Cerebellum (tissue), 4 donors: ENCODE measurements at places on chromosomes 3 and 15. TPM values are rescaled to one million over a fixed set of nuclear protein-coding genes. Genes with fewer than 3 reads are reported as not detected.

The KCNMB3 gene
- total RNA-seq, result 4.9 TPM

The USP4 gene
- 39.7 TPM for total RNA-seq

The ABHD17C gene
- 18.5 TPM for total RNA-seq

DNA sequence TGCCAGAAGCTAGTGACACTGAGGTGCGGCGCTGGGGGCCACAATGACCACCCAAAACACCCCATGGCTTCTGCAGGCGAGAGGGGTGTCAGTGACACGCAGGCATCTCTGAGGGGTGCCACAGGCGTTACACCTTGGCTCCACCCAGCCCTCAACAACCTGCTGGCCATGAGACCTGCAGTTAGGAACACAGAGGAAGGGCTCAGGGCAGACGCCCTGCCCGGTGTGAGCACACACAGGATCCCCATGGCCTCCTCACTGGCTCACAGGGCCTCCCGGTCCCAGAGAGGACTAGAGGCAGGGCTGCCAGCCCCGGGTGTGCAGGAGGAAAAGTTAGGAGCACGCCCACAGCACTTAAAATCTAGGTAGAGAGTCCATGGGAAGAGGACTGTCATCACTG, 35.1 kb downstream of the CYFIP1 start:
- DNase-seq, result no peak

The ADGRG7 gene
- total RNA-seq, result not detected

DNA sequence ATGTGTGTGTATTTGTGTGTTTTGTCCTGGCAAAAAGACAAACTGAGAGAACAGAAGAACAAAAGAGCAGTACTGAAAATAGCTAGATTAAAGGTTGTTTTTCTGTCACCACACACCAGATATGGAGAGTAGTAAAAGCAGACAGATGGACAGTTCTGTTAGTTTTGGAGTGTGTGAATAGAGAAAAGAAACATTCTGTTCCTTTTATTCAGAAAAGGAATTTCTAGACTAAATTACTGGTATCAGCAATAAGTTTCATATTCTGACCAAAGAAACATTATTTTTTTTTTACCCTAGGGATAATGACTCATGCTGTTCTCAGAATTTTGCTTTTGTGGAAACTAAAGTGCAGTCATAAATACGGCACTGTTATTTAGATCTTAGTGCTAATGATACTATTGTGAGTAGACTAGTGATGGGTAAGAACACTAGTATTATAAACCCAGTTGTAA, 32.9 kb downstream of the PIK3CA start:
- no peak for DNase-seq

The CCR3 gene
- total RNA-seq, result not detected

- peak; percentile 5 for DNase-seq
These were observed 29.8 kb upstream of the SENP5 start for GRCh38 chr3:196837819-196838420.

DNA sequence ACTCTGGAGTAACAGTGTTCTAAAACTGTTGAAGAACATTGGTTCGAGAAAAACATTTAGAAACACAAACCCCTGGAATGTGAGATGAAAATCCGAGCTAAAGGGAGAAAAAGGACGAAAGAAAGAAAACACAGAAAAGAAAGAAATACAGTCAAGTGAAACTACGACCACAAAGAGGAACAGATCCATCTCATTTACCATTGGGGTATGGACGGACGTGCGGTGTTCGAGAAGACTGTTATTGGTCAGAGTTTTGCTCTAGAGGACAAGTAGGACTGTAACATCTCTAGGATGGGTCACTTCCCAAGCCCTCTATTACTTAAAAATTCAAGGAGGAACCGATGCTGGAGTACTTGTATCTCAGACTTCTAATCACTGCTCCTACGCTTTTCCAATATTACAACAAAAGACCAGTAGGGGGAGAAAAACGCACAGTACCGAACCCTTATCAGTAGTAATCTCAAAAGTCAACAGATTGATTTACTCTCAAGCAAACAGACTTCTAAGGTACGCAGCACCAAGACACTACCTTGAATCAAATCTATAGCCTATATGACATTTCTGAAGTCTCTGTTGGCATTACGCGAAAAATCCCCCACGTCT, 1.1 kb upstream of the PIK3CA start:
- DNase-seq, result peak; percentile 69

DNA sequence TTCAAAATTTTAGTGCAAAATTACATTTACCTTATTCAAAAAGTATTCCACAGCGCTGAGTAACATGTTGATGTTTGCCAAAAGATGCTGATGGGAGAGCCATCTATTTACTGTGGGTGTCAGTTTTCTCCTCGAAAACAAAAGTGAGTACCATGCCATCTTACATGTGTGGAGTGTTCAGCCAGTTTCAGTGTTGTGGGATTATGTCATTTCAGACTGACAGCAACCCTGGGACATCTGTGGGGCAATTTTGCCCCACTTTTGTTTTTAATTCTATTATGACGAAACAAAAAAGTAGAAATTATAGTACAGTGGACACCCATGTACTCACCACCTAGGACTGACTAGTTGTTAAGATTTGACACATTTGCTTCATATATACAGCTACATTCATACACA, 19.6 kb downstream of the SLCO3A1 start:
- no peak for DNase-seq
